Head of caudate nucleus (tissue), 42 donors: ENCODE measurements at places on chromosomes 3 and 15.

DNA sequence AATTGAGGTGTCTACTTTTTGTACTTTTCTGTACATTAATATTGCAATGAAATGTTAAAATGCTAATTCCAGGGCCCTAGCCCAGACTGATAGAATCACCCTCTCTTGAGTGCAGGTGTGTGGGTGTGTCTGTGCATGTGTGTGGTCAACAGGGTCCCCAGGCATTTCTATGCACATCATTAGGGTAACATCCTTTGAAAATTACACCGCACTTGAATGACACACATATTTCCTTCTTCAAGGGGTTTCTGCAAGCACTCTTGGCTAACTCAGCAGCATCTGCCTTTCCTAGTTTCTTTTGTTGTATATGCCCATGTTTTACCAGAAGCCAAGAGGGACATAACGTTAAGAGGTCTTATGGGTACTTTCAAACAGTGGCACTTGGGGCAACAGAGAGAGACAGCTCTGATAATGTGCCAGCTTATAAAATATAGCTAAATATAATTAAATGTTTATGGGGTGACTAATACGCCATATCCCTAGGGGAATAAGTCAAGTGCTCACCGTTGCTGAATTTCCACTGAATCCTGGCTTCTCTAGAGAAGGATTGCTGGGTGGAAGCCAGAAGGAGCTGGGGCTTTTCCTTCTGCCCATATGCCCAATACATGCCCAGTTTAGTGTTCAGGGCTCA lies 54.5 kb upstream of the LRIG1 start:
- DNase-seq: no peak

DNA sequence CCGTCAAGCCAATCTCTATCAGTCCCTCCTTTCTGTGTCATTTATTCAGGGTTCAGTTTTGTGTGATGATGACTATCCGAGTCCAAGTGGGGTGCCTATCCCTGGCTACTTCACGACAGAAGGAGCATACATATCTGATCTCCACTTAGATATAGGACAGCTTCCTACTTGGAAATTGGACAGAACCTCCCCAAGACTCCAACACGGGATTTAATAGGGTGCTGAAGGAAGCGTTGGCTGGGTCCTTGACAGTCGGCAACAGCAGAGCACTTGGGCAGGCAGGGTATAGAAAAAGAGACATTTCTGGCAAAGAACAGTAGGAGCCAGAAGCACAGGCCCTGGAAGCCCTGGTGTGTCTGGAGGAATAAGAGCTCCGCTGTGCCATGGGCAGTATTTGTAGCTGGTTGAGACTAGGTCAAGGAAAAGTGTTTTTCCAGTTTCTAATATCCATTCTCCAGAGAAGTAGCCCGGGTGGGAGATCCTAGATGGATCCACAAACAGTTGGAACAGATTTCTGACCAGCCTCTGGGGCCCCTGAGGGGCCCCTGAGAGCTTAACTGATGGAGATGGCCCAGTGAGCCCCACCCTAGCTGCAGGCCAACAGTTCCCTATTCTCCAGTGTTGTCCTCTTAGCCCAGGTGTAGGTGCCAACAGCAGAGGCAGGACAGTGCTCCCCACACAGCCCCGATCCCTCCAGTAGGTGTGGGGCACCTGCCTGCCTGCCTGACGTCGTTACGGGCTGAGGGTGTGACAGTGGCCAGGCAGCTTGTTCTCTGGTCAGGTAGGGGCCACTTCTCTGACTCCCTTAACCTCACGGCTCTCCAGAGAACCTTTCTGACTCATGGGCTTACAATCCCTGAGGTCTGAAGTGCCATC lies 130.8 kb downstream of the CHCHD6 start:
- DNase-seq: no peak

DNA sequence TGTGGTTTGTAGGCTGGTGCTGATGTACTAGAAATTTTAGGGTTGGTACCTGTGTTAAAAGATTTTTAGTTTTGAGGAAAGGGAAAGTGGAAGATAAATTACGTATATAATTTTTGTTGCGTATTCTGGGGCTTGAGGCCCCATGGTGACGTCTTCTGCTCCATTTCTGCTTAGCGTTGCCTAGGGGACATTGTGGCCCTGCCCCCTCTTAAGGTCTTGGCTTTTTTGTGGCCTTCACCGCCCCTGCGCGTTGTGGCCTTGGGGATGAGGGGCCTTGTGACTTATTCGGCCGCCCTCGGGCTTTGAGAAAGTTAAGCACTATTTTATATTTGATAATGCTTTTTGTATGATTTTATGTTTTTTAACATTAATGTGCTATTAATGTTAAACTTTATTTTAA lies 182.0 kb downstream of the KLF13 start:
- DNase-seq: no peak

DNA sequence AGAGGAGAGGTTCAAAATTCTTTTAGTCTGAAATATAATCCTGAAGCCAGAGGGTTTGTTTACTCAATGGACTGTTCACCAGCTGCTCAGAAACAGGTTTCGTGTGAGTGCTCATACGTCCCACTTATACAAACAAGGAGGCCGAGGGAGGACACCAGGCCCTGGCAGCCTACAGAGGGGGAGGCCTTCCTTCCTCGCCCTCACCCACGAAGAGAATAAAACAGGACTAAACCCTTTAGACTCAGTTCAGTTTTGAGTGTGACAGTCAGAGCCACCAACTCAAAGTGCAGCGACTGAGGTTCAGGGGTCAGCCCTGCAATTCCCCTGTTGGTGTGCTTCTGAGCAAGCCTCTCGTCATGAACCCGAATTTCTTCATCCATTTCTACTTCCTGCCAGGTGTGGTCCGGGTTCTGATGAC lies 17.3 kb downstream of the FAM174B start:
- no peak for DNase-seq

GRCh38 chr3:10977892-10978510 lies 14.5 kb upstream of the SLC6A1 start:
- peak; percentile 74 for DNase-seq

DNA sequence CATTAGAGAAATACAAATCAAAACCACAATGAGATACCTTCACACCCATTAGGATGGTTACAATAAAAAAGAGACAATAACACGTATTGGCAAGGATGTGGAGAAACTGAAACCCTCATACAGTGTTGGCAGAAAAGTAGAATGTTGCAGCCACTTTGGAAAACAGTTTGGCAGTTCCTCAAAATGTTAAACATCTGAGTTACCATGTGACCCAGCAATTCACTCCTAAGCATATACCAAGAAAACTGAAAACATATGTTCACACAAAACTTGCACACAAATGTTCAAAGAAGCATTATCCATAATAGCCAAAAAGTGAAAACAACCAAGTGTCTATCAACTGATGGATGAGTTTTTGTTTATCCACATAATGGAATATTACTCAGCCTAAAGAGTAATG lies 166.9 kb upstream of the FAM3D start:
- no peak for DNase-seq

DNA sequence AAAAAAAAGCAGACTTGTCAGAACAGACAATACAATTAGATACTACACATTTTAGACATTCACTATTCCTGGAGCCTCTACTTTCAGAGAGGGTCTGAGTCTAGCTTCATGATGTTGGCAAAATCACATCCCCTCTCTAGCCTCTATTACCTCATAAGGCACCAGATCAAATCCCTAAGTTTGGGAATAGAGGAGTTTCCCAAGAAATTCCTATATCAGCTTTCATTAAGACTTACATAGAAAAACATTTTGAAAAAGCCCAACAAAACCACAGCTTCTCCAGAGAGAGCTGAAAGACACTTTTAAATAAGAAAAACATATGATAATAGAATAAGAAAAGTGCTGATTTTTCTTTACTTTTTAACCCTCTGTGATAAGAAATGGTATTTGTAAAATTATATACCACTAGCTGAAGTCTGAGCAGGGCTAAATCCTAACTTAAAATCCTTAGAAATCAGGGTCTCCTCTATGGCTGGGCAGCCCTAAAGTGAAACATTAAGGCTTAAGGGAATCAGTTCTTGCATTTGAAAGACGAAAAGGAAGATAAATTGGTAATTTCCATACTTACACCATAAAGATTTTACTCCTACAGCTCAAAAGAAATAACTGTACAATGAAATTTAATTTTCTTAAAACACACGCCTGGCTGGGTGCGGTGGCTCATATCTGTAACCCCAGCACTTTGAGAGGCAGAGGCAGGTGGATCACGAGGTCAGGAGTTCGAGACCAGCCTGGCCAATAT lies 4.3 kb downstream of the TBC1D2B start:
- no peak for DNase-seq

DNA sequence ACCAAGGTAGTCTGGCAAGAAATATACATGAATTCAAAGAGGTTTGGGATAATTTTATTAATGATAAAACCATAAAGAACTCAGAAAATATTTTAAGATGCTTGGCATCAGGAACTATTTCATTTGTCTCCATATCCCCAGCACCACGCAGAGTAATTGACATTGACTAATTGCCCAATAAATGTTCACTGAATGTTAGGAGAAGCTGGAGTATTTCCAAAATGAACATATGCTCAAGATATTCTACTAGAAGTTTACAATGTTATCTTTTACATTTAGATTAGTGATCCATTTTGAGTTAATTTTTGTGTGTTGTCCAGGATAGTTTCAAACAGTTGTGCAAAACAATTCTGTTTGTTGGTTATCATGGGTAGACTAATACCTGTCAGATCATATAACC lies 298.8 kb upstream of the CTDSPL start:
- DNase-seq: no peak
